ENCODE measurements at places on chromosomes 12 and 14.
A peak's percentile ranks its signal among the peaks of the same experiment; 100 is the strongest.

DNA sequence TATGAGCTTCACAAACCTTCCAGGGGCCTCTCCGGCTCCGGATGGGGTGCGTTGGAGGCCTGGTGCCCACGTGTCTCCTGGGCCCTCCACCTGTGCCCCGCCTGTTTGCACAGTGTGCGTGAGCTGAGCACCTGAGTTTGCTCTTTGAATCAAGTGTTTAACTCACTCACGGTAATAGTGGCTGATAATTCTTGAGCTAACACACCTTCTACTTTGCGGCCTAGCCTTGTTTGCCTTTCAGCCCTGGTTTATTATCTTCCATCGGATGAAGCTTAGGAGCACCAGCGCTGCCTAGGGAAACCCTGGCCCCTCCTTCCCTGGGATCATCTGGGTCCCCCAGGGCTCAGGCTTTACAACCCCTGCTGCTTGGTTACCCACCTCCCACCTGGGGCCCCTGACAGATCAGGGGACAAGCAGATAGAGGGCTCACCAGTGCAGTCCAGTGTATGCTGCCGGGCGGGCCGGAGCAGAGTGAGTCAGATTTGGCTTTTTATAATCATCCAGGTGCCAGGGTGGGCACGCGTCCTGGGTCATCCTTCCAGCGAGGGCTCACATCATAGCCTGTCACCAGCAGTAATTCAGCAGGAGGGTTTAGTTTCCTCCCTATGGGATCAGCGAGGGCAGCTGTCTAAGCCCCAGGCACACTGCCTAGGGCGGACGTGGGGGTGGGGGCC lies 62.8 kb upstream of the RFLNA start:
- no peak for DNase-seq

DNA sequence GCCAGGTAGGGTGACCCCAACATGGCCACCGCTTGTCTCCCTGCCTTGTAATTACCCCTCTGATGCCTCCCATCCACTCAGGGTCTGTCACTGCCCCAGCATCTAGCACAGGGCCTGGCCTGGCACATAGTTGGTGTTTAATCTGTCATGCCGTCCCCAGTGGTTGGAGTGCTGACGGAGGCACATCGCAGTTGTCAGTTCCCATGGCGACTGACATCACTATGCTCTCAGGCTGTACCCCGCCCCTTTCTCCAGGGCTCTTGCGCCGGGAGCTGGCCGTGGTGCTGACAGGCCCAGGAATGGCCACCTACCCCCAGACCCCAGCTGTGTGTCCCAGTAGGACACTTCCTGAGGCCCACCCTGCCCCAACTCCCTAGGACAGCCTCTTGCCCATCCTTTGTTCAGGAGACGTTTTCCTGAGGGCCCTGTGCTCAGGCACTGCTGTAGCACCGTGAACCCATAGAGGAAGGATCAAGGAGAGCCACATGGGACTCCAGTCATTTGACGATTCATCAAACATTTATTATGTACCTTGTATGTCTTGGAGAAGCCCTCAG lies 23.0 kb downstream of the FAM222A start:
- DNase-seq: no peak

- no peak for DNase-seq
These were observed 3.7 kb downstream of the REM2 start for GRCh38 chr14:22886500-22887259.

DNA sequence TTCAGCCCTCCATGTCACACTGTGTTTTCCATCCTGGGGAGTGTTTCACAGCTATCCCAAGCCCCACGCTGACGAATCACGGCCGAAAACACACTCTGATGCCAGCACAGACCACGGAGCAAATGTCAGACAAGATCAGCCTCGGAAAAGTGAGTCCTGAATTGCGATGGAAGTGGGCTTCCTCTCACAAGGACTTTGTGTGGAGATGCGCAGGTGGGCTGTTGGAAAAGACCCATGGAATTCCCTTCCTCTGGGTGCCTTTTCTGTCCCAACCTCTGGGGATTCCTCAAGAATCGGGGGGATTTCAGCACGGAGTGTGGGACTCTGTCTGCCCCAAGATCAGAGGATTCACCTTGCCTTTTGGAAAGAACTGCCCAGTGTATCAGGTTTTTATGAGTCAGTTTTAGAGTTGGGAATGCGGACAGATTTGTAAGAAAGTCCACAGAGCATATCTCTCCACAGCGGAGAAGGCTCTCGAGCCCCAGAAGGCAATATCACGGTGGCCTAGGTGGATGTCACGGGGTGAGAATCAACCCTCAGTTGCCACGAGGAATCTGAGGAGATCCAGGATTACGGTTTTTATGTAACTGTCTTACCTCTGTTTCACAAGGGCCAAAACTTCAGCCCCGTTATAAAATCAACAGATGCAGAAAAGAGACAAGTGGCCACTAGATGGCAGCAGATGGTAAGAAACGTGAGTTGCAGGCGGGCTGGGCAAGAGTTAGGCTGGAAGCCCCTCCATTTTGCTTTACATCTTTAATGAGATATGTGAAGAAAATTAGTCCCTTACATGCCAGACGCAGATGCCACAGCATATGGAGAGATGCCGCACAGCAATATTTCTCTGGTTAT lies 201.9 kb downstream of the DAD1 start:
- DNase-seq: no peak

DNA sequence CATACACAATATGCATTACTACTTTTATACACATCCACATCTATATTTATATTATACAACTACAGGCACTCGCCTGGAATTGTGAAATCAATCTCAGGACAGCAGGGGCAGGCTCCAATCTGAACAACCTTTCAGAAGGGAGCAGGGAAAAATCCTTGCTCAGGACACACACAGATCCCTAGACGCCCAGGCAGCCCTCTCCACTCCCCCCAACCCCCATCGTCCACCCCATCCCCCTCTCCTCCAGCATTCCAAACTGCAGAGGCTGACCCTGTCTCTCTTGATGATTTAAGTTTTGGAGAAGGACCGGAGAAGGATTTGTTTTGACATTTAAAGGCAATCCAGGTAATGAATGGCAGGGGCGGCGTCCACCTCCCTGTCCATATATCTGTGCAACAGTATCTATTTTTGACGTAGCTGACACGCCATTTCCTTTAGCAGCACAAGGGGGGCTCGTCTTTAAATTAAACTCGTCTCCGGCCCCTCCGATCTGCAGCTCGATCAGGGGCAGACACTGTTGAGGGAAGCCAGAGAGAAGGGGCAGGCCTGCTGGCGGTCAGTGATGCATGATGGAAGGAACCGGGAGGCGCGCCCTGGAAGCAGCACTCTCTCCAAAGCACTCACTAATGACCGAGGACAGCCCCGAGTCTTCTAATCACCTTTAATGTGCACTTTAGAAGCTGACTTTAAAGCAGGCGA lies 95.0 kb upstream of the TBX5 start:
- no peak for DNase-seq

- DNase-seq: no peak
These were observed 29.3 kb downstream of the SLC38A2 start for GRCh38 chr12:46343118-46343852.

DNA sequence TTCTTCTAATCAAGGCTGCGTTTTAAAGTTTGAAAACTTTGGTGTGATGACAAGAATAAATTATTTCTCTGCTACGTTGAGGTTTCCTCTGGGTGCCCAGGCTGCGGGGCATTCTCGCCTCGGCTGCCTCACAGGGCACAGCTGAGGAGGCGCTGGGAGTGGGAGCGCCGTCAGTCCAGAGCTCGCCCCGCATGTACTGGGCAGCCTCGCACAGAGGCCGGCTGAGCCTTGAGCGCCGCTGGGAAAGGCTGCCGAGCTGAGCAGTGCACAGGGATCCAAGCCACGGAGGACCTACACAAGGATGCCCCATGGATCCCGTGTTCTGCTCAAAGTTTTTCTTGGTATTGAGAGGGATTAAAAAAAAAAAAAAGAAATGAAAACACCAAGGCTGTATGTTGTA lies 11.6 kb downstream of the RFX4 start:
- no peak for DNase-seq

DNA sequence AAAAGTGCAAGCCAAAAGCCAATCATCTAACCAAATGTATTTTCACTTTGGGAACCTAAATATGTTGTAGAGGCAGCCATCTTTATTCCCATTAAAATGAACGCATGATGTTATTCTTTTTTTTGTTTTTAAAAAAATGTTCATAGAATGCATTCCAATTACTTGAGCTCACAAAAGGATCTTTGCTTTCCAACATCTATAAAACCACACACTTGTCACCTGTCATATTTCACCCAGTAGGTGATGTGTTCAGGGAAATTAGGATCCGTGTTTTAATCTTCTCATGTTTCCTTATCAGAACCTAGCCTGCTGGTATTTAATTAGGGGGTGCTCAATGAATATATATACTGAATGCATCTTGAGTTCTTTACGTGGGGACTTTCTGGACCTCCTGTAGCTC lies 13.6 kb downstream of the TTC8 start:
- no peak for DNase-seq

DNA sequence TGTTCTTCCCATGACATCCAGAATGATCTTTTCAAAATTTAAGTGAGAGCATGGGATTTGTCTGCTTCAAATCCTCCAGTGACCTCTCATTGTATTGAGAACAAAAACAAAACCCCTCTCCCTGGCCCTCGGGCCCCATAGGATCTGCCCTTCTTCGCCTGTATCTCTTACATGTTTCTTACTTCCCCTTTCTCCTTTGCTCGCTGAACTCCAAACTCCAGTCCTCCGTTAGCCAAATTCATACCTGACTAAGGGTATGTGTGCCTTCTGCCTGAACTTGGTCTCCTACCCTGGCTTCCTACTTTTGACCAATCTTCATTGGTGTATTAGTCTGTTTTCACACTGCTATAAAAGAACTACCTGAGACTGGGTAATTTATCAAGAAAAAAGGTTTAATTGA lies 13.2 kb upstream of the TSPAN11 start:
- no peak for DNase-seq

GRCh38 chr12:112352921-112353320 lies 29.3 kb downstream of the HECTD4 start:
- DNase-seq: no peak

DNA sequence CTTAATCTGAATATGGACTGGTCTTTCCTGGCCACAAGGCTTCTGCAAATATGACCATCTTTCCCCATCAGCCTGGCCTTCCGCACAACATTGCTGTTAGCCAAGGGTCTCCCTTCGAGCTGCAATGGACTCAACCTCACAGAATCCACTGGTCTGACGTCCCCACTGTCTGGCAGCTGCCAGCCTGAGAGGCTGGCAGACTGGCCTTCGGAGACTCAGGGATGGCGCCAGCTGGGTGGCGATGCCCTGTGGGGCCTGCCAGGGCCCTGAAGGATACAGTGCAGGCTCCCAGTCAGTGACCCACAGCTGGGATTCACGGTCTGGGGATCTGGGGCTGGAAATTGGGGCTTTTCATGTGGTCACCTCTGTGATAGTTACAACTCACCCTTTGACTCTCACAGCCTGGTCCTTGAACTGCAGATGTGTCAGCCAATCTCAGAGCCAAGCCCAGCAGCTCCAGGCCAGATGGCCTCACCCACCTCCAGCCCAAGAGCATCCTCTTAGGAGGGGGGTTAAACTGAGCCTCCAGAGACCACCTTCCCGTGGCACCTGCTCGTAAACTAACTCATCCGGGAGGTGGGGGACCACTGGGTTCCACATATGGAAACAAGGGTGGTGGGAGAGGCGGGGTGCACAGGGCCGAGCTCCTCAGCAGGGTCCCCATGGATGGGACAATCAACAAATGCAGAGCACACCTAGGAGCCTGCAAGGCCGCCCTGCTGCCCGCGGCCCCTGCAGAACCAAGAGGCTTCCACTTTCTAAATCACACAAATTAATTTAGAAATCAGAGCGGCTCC lies 21.1 kb upstream of the C14orf180 start:
- DNase-seq: no peak

DNA sequence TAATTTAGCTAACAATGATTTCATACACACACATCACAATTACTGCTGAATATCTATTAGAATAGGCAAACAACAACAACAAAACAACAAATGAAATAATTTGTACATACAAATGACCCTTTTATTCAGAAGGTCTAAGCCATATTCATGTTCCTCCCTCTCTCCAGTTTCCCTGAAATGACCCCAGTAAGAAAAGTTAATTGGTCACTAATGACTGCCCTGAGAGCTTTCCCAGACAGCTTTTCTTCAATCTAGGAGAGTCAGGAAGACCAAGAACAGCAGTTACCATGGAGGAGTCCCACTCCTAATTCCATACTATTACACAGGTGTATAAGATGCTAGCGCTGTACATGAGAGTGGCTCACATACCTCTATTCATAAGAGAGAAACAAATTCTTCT lies 121.2 kb upstream of the GRIP1 start:
- DNase-seq: no peak

- DNase-seq: peak; percentile 67
These were observed 31.3 kb downstream of the PRKAB1 start for GRCh38 chr12:119699199-119699760.

DNA sequence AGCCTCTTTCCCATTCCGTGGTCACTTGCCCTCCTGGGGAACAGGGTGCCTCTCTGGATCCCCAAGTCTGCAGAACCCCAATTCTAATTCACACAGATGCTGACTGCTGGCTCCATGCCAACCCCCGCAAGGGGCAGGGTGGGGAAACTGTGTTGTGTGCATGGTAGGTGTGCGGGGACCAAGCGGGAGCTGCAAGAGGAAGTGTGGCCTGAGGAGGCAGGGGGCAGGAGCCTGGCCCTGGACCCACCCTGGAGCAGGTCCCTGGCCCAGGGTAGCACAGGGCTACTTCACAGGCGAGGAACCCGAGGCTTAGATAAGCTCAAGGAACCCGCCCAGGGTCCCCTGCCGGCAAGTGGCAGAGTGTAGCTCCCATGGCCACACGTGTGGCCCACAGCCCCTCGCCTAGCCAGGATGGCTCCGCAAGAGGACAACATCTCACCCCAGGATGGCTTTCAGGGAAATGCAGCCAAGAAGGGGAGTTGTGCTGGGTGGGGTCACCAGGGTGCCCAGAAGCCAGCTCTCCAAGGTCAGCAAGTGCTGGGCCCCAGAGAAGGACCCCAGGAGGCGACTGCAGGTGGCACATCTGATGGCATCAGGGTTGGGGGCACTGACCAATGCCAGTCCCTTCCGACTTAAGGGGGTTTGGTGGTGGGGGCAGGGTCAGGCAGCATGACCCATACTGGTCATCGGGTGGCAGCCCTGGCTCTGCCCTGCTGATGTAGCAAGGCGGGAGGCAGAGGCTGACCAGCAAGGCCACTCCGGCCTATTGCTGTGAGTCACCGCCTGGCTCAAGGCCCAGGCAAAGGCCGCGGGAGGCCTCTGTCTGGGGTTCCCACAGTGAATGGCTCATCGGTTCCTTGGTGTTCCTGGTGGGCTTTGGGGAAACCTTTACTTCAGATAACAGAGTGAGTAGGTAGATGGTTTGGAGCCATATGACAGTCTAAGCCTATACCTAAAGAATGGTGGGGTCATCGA lies 37.3 kb upstream of the EML1 start:
- DNase-seq: peak; percentile 79

GRCh38 chr12:7695237-7695560 lies 376 bp downstream of the GDF3 start:
- no peak for DNase-seq

DNA sequence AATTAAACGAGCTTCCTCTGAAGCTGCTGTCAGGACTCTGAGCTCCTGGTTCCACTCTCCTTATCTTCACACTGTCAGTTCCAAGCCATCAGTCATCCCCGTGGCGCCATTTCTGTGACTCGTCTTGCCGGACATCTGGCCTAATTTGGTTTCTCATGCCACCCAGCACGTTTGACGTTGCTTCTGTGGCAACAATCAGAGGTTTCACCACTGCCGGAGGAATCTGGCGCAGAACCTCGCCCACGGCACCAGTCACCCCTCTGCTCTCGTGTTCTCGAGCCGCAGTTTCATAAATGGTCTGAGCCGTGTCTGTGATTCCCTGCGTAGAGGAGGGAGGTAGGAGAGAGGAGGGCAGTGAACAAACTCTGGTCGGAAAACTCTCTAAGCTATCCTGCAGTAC lies 29.7 kb downstream of the BDKRB1 start:
- peak; percentile 52 for DNase-seq
